ENCODE measurements at places on chromosomes 1 and 21.
A peak's percentile ranks its signal among the peaks of the same experiment; 100 is the strongest.

GRCh38 chr1:163171826-163172225 lies 30.9 kb downstream of the RGS5 start:
- DNase-seq: no peak

- peak; percentile 80 for DNase-seq
Measured at GRCh38 chr1:156797212-156797871, 19.3 kb downstream of the SH2D2A start.

DNA sequence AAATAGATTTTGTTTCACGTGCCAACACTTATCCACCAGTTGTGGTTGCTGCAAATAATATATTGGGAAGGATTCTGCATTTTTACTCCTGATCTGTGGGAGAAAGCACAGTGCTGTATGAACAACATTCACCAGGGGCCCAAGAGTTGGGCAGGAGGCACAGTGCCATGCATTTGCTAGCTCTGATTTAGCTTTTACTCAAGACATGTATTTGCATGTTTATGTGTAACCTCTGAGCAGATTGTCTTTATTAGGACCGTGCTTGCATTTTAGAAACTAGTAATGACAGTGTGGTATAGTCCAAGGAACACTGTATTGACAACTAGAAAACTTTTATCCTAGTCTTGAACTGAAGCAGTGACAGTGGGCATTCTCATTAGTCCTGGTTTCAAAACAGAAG lies 133.9 kb upstream of the B3GALT2 start:
- DNase-seq: no peak

DNA sequence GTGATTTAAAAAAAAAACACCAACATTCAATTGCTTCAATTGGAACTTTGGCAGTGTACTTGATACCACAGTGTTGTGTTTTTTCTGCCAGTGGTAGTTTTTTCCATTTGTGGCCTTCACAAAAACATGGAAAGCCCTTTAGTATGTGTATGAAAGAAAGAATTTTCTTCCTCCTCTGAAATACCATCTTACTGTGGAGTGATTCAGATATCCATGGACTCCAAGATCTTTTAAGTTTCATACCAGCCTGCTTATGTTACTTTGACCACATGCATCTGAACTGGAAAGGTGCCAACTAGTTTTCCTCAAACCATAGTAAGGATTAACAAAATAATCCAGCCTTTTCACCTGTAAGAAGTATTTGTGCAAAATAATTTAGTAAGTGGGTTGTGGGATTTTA lies 3.4 kb downstream of the PPP2R5A start:
- no peak for DNase-seq

DNA sequence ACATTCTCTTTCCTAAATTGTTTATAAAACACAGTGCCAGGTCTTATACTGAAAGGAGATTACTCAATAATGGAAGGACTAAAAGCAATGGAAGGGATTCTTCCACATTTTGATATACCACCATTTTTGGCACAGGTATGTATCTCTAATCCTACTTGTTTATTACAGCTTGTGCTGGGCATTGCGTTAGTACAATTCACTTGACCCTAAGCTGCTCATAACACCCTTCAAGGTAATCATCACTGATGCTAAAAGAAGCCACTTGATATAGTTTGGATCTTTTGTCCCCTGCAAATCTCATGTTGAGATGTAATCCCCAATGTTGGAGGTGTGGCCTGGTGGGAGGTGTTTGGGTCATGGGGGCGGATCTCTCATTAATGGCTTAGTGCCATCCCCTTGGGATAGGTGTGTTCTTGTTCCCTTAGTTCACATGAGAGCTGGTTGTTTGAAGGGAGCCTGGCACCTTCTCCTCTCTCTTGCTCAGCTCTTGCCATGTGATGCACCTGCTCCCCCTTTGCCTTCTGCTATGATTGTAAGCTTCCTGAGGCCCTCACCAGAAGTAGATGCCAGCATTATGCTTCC lies 71.1 kb downstream of the NIBAN1 start:
- no peak for DNase-seq

DNA sequence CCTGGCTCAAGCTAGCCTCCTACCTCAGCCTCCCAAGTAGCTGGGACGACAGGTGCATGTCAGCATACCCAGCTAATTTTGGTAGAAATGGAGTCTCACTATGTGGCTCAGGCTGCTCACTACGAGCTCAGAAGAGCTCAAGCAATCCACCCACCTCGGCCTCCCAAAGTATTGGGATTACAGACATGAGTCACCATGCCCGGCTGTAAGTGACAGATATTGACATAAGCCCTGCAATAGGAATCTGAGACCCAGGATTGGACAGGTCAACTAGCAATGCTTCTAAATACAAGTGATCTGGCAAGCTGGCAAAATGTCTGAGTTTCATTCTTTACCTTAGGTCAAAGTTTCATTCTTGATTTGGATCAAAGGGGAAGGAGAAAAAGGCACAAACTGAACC lies 40.5 kb upstream of the H6PD start:
- no peak for DNase-seq

DNA sequence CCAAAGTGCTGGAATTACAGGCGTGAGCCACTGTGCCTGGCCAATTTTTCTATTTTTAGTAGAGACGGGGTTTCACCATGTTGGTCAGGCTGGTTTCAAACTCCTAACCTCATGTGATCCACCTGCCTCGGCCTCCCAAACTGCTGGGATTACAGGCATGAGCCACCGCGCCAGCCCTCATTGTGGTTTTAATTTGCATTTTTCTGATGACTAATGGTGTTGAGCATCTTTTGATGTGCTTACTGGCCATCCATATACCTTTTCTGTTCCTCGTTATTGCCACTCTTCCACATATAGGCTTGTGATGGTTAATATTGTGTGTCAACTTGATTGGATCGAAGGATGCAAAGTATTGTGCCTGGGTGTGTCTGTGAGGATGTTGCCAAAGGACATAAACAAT lies 17.4 kb upstream of the ENAH start:
- DNase-seq: no peak

DNA sequence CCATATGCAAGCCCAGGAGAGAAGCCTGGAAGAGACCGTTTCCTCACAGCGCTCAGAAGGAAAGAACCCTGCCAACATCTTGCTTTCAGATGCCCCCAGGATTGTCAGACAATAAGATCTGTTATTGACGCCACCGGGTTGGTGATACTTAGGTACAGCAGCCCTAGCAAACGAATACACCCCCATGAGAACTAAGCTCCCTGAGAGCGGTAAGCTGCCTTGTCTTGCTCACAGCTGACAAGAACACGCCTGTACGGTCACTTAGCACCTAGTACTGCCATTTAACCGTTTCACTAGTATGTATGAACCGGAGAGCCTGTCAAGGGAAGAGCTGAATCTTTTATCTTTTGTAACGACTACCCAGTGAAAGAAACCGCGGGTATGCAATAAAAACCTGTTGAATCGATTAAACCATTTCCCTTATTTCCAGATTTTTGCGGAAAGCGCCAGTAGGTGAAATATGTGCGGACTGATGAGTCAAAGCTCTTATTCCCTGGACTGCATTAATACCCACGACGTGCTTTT lies 619 bp upstream of the ZBTB8B start:
- no peak for DNase-seq

- DNase-seq: no peak
Measured at GRCh38 chr1:29148656-29149491, 25.2 kb upstream of the TMEM200B start.

DNA sequence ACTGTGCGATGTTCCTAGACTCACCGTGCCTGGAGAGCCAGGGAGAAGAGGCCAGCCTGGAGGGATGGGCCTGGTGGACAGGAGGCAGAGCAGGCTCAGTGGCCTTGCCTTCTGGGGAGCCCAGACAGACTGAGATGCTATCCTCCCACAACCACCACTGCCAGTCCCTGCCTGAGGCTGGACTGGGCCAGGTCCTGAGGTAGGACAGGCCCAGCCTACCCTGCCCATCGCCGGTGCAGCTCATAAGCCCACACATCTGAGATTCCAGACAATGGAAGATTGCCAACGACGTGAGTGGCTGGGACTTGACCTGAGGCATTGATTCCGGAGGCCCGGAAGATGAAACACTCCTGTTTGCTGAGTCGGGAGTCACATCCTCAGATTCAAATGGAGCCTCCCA lies 5.8 kb downstream of the CLEC20A start:
- no peak for DNase-seq

- no peak for DNase-seq
Measured at GRCh38 chr1:193519922-193520321, 333.5 kb upstream of the B3GALT2 start.

GRCh38 chr1:209511169-209511568 lies 72.3 kb upstream of the CAMK1G start:
- DNase-seq: no peak

DNA sequence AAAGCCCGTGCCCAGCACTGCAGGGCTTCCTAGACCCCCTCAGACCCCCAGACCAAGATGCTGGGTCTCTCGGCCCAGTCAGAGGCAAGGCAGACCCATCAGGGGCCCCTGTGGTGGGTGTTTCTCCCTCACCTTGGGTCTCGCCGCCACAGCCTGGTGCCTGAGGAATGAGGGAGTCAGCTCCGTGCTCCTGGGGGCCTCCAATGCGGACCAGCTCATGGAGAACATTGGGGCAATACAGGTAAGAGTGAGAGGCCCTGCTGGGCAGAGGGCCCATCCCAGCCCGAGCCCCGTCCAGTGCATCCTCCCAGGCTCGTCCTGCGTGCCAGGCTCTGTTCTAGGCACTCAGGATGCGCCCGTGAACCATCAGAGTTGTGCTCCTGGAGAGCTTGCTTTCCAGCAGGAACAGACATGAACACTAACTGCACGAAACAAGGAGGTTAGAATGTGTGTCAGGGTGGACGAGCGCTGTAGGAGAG lies 51.5 kb downstream of the KCNAB2 start:
- no peak for DNase-seq

Data from CD4-positive, alpha-beta T cell treated with Interleukin-21 for 1 hour (primary cell).